Activated CD4-positive, alpha-beta T cell treated with anti-CD3 and anti-CD28 coated beads for 36 hours (primary cell): ENCODE measurements at places on chromosomes 1 and 21. TPM values are rescaled to one million over a fixed set of nuclear protein-coding genes. Genes with fewer than 3 reads are reported as not detected.

Gene C1orf141
- total RNA-seq, result not detected

- H3K36me3 ChIP-seq, result no peaks in the 10 kb centered on the region
- no peak for DNase-seq
- H3K4me3 ChIP-seq, result no peak overlapping the region
- no peaks in the 10 kb centered on the region for H3K4me1 ChIP-seq
- no peak overlapping the region for H3K27ac ChIP-seq
Observed at GRCh38 chr1:228849011-228849541, 113.8 kb downstream of the RHOU start.

GRCh38 chr1:43499898-43500297 lies 30.8 kb upstream of the PTPRF start:
- no peak overlapping the region for H3K27ac ChIP-seq
- peaks cover 14% of the 10 kb centered on the region for H3K27me3 ChIP-seq
- no peak overlapping the region for H3K4me3 ChIP-seq

DNA sequence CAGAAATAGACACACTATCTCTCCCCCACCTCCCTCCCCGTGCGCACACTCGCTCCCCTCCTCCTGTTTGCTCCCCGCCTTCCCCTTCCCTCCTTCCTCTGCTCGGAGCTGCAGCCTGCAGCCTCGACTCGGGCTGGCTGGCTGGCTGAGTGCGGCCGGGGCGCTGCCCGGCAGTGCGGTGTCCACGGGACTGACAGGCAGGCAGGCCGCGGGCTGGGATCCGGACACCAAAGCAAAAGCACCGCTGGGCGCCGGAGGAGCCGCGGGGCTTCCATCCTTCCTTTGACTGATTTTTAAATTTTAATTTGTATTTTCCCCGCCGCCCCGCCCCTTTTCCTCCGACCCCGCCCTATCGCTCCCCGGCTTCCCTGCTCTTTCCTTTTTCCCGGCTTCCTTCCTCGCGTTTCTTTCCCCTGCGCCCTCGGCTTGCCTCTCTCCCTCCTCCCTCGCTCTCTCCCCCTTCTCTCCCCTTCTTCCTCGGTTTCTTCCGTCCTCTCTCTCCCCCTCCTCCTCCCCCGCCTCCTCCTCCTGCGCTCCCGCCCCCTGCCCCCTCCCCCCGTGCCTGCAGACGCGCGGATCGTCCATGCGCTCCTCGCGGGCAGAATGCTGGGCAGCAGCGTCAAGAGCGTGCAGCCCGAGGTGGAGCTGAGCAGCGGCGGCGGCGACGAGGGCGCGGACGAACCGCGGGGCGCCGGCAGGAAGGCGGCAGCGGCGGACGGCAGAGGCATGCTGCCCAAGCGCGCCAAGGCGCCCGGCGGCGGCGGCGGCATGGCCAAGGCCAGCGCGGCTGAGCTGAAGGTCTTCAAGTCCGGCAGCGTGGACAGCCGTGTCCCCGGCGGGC lies 109.4 kb downstream of the NAV1 start:
- H3K4me3 ChIP-seq, result peak overlapping the region; percentile 8
- no peaks in the 10 kb centered on the region for H3K36me3 ChIP-seq
- H3K4me1 ChIP-seq, result no peaks in the 10 kb centered on the region
- H3K27ac ChIP-seq, result no peak overlapping the region
- peaks cover 28% of the 10 kb centered on the region for H3K27me3 ChIP-seq

GRCh38 chr1:178629252-178630154 lies 95.5 kb upstream of the RALGPS2 start:
- H3K27ac ChIP-seq, result no peak overlapping the region
- H3K4me3 ChIP-seq, result no peak overlapping the region
- H3K27me3 ChIP-seq, result peaks cover 3% of the 10 kb centered on the region
- no peaks in the 10 kb centered on the region for H3K36me3 ChIP-seq
- DNase-seq, result no peak
- no peaks in the 10 kb centered on the region for H3K4me1 ChIP-seq

DNA sequence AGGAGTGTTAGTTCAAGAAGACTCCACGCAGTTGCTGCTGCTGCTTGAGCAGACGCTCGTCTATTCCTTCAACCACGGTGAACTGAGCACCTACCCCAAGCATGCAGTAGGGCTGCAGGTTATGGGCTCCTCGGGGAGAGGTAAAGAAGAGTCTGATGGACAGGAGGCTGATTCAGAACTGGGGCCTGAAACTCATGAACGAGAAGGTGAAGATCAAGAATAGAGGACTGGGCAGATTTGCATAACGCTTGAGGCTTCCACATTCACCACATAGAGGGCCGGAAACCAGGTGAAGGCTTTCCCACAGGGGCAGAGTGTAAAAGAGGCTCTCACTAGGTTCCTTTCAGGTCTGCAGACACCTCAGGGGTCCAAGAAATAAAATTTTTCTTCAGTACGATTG lies 9.1 kb downstream of the ABCA4 start:
- peaks cover 9% of the 10 kb centered on the region for H3K27me3 ChIP-seq
- no peaks in the 10 kb centered on the region for H3K4me1 ChIP-seq
- H3K27ac ChIP-seq, result no peak overlapping the region
- no peaks in the 10 kb centered on the region for H3K36me3 ChIP-seq
- no peak for DNase-seq
- H3K4me3 ChIP-seq, result no peak overlapping the region

DNA sequence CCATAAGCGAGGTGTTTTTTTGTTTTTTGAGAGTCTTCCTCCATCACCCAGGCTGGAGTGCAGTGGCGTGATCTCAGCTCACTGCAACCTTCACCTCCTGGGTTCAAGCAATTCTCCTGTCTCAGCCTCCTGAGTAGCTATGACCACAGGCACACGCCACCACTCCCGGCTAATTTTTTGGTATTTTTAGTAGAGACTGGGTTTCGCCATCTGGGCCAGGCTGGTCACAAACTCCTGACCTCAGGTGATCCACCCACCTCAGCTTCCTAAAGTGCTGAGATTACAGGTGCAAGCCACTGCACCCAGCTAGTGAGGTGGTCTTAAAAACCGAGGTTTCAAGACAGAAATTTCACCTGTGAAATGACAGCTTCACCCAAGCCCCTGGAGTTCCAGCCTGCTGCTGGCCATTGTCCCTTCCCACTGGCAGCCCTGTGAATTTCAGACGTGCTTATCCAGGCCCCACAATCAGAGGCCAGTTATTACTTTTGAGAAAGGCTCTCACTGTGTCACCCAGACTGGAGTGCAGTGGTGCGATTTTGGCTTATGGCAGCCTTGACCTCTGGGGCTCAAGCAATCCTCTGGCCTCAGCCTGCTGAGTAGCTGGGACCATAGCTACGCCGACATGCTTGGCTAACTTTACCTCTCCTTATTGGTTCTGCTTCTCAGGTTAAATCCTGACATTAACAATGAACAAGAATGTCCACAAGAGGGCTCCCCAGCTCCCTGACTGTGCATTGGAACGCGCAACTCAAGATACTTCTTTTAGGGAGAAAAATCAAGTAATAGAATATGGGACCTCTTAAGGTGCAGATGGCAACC lies 19.4 kb downstream of the ENO1 start:
- peaks cover 31% of the 10 kb centered on the region for H3K4me1 ChIP-seq
- DNase-seq, result peak; percentile 67
- peaks cover 70% of the 10 kb centered on the region for H3K36me3 ChIP-seq
- no peaks in the 10 kb centered on the region for H3K27me3 ChIP-seq

DNA sequence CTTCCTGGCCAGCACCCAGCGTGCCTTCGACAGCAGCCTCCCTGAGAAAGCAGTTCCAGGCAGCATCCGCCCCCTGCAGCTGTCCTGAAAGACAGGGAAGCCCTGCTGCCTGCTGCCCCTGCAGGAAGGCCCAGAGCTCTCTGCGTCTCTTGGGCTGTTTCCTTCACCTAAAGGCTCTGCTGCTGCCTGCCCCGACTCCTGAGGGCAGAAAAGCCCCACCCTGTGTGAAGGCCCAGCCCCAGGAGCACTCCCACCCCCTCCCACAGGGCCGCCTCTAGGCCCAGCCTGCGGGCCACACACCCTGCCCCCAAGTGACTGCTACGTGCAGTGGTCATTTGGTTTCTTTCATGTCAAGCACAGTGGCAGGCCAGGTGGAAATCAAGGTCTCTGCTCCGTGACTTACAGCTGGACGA lies 12.4 kb downstream of the RIPK4 start:
- H3K36me3 ChIP-seq, result no peaks in the 10 kb centered on the region
- H3K4me1 ChIP-seq, result no peaks in the 10 kb centered on the region
- H3K4me3 ChIP-seq, result no peak overlapping the region
